ENCODE measurements at places on chromosomes 12 and 14.

DNA sequence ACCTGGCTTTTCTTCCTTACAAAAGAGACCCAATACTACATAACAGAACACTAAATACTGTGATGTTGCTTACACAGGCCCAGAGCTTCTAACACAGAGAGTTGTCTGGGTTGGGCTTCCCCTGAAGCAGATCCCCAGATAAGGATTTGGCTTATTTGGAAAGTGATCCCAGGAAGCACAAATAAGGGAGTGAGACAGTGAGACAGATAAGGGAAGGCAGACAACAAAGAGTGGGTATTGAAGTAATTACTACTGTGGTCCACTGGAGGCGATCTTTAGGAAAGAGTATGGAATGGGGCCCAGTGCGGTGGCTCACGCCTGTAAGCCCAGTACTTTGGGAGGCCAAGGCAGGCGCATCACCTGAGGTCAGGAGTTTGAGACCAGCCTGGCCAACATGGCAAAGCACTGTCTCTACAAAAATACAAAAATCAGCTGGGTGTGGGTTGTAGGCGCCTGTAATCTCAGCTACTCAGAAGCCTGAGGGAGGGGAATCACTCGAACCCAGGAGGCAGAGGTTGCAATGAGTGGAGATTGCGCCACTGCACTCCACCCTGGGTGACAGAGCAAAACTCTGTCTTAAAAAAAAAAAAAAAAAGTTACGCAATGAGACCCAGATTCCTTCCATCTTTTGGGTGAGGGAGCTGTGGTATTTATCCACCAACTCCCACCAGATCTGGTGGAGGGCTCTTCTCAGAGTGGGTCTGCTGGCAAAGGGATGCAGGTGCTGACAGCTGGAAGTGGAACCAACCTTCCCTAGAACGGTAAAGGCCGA, 10.2 kb upstream of the C12orf43 start:
- no peak for DNase-seq

GRCh38 chr12:44573723-44574122, 302.4 kb downstream of the NELL2 start:
- no peak for DNase-seq

- DNase-seq: no peak
Measured at GRCh38 chr12:131944601-131945251, 5.0 kb upstream of the EP400 start.

- no peak for DNase-seq
Measured at GRCh38 chr12:105330931-105331804, 677 bp downstream of the C12orf75 start.

DNA sequence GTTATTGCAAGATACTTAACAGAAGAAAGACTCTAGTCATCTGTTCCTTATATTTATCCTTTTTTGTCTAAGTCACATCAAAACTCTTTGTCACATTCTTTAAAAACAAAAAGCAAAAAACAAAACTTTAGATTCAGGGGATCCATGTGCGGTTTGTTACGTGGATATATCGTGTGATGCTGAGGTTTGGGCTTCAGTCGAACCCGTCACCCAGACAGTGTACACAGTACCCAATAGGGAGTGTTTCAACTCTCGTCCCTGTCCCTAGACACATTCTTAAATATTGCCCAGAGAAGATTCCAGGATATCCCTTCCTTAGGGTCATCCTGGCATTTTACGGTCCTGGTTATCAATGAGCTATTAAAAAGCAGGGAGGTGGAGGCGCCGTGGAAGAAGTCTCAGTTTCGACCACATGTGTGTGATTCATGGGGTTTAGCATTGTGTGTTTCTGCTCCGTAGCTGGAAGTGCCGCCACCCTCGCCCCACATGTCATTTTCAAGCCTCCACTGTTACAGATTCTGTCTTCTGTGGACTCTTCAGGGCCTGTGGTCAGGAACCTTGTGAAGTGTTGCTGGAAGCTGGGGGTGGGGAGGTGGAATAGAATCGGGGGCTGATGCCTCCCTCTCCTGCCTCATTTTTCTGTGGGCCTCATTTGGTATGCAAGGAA, 19.9 kb downstream of the CCND2 start:
- DNase-seq: no peak

Data from esophagus squamous epithelium (tissue), 5 donors.